ENCODE measurements at places on chromosomes 3 and 15. TPM values are rescaled to one million over a fixed set of nuclear protein-coding genes. Genes with fewer than 3 reads are reported as not detected.

DNA sequence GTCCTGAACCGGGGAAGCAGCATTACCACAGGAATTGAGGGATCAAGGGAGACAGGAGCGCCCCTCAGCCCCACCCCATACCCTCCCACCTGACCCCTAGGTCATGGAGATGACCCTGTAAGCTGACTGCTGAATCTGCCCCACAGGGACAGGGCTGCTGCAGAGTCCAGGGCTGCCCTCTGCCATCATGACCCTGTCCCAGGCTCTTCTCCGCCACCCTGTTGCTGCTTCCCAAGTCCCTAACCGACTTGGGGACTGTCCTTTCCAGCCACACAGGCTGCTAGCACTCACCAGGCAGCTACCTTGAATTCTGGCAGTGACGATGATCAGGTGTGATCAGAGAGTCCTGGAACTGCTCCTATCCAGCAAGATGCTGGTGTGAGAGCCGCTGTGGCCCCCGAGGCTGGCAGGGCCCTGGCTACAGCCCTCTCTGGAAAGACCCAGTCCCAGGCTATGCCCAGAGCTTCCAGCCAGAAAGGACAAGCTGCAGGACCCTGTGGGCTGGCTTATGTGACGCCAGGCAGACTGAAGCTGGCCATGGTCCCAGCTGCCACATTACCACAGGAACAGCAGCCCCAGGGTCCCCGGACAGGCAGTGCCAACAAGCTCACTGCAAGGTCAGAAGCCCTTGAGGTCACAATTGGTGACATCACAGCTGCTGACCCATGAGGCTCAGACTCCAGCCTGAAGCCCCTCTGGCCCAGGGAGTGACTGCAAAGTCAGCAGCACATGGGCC, at the start of gene C3orf22:
Gene C3orf22, minus strand, starts transcription at position 597 of the 736 bp plus-strand sequence. CDS start 5,542 bp downstream, outside the sequence.
- H3K27ac ChIP-seq: no peak within 1 kb of the TSS
- DNase-seq: no peak
- peaks cover 11% of the 10 kb centered on the region for H3K27me3 ChIP-seq
- H3K4me1 ChIP-seq: no peaks in the 10 kb centered on the region

DNA sequence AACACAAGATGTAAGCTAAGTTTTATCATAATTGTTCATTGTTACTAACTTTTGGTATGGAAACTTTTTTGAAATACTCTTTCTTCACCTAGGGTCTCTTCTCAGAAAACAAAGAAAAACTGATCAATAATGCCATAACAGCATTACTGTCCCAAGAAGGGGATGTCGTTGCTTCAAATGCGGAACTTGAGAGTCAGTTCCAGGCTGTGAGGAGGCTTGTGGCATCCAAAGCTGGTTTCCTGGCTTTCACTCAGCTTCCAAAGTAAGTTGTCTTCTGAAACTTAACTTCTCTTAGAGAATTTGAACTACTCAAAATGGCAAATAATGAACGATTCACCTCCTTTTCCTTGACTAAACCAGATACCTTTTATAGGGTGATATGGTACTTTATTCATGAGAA, 39.3 kb downstream of the DNAJC13 start:
- no peaks in the 10 kb centered on the region for H3K4me1 ChIP-seq
- H3K27ac ChIP-seq: no peak overlapping the region
- DNase-seq: no peak
- H3K27me3 ChIP-seq: no peaks in the 10 kb centered on the region
- H3K36me3 ChIP-seq: peaks cover 46% of the 10 kb centered on the region
- no peak overlapping the region for H3K4me3 ChIP-seq

GRCh38 chr3:30613133-30613825, 6.9 kb downstream of the TGFBR2 start:
- H3K27ac ChIP-seq: no peak overlapping the region
- no peak for DNase-seq
- H3K4me1 ChIP-seq: peaks cover 41% of the 10 kb centered on the region

GRCh38 chr3:96803870-96804269, 10.5 kb upstream of the EPHA6 start:
- H3K36me3 ChIP-seq: no peaks in the 10 kb centered on the region
- H3K27ac ChIP-seq: no peak overlapping the region
- no peaks in the 10 kb centered on the region for H3K27me3 ChIP-seq
- no peaks in the 10 kb centered on the region for H3K4me1 ChIP-seq
- H3K4me3 ChIP-seq: no peak overlapping the region
- no peak for DNase-seq

- no peak overlapping the region for H3K27ac ChIP-seq
- DNase-seq: no peak
- no peak overlapping the region for H3K4me3 ChIP-seq
- no peaks in the 10 kb centered on the region for H3K27me3 ChIP-seq
Measured at GRCh38 chr3:186261638-186262037, 100.4 kb downstream of the DGKG start.

- no peak overlapping the region for H3K27ac ChIP-seq
- H3K4me1 ChIP-seq: peaks cover 5% of the 10 kb centered on the region
- no peak for DNase-seq
- H3K36me3 ChIP-seq: no peaks in the 10 kb centered on the region
- no peak overlapping the region for H3K4me3 ChIP-seq
Measured at GRCh38 chr3:114623420-114624046, 329.7 kb downstream of the TIGIT start.

DNA sequence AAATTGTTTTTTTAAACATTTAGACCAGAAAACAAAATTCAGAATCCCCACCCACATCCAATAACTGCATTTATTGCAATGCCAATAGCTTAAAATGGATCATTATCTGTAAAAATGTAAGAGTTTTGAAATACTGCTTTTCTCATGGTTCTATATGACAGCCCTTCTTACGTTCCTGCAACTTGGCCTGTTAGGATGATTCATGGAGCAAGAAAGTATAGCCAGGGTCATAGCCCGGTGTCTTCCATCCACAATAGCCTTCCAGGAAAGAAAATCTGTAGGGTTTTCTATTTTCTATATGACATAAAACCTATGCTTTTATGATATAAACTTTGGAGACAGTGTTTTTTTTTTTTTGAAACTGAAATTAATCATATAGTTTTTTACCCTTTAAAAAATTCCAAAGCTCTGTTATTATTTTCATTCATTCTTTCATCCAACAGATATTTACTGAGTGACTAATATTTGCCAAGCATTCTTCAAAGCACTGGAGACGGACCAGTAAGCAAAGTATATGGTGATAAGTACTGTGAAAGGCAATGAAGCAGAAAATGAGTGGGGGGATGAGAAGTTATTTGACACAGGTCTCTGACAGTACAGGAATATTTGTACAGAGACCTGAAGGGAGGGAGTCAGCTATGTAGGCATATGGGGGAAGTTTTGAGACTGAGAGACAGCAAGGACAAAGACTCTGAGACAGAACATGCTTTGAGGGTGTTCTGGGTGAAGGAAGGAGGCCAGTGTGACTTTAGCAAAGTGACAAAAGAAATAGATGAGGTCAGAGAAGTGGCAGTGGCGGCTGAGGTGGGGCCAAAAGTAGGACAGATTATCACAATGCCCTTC, 29.0 kb upstream of the SLC2A2 start:
- no peaks in the 10 kb centered on the region for H3K36me3 ChIP-seq
- H3K4me3 ChIP-seq: no peak overlapping the region
- no peaks in the 10 kb centered on the region for H3K4me1 ChIP-seq
- no peak overlapping the region for H3K27ac ChIP-seq
- no peak for DNase-seq
- no peaks in the 10 kb centered on the region for H3K27me3 ChIP-seq

DNA sequence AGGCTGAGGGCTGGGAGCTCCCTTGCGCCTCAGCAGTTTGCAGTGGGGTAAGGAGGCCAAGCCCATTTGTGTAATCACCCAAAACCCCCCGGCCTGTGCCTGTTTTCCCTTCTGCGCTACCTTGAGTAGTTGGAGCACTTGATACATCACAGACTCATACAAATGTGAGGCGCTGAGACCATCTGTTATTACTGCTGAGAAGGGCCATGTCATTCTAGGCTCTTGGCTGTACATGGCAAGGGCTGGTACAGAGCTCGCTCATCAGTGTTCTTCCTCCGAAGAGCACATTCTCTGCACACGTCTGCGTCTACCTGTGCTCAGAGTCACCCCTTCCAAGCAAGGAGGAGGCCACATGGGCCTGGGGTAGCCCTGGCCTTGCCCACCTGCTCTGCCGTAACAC, 9.3 kb downstream of the PLA2G4B start:
- H3K27me3 ChIP-seq: no peaks in the 10 kb centered on the region
- H3K4me1 ChIP-seq: no peaks in the 10 kb centered on the region
- no peak overlapping the region for H3K27ac ChIP-seq
- no peak for DNase-seq
- H3K4me3 ChIP-seq: no peak overlapping the region

DNA sequence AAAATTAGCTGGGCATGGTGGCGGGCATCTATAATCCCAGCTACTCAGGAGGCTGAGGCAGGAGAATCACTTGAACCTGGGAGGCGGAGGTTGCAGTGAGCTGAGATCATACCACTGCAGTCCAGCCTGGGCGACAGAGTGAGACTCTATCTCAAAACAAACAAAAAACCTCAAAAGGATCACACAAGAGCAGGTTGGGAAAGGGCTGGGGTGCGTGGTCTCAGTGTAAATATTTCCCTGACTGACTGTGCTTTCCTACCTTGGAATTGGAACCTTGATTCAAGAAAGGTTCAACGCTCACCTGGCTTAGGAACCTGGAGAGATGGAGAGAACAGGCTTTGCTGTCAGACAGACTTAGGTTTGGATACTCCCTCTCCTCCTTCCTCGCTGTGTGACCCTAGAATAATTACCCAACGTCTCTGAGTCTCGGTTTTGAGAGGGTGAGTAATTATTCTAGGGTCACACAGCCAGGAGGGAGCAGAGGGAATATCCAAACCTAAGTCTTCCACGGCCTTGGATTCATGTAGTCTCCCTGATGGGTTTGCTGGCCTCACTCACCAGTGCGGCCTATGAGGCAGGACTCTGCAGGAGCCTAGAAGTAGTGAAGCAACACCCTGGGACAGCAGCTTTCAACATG, 24.6 kb downstream of the CYP19A1 start:
- H3K36me3 ChIP-seq: no peaks in the 10 kb centered on the region
- H3K4me1 ChIP-seq: no peaks in the 10 kb centered on the region
- no peak for DNase-seq
- H3K27me3 ChIP-seq: no peaks in the 10 kb centered on the region

- no peak for DNase-seq
- no peaks in the 10 kb centered on the region for H3K36me3 ChIP-seq
- H3K4me3 ChIP-seq: no peak overlapping the region
- no peaks in the 10 kb centered on the region for H3K4me1 ChIP-seq
- no peak overlapping the region for H3K27ac ChIP-seq
Measured at GRCh38 chr3:180478695-180479094, 123.3 kb upstream of the TTC14 start.

- H3K27ac ChIP-seq: no peak overlapping the region
- no peaks in the 10 kb centered on the region for H3K4me1 ChIP-seq
- no peak overlapping the region for H3K4me3 ChIP-seq
- H3K36me3 ChIP-seq: no peaks in the 10 kb centered on the region
- no peaks in the 10 kb centered on the region for H3K27me3 ChIP-seq
Measured at GRCh38 chr3:40258064-40258463, 51.4 kb upstream of the EIF1B start.

- no peak overlapping the region for H3K27ac ChIP-seq
- no peak for DNase-seq
- H3K4me1 ChIP-seq: no peaks in the 10 kb centered on the region
- H3K27me3 ChIP-seq: no peaks in the 10 kb centered on the region
Measured at GRCh38 chr3:55474213-55474632, 12.9 kb downstream of the WNT5A start.

DNA sequence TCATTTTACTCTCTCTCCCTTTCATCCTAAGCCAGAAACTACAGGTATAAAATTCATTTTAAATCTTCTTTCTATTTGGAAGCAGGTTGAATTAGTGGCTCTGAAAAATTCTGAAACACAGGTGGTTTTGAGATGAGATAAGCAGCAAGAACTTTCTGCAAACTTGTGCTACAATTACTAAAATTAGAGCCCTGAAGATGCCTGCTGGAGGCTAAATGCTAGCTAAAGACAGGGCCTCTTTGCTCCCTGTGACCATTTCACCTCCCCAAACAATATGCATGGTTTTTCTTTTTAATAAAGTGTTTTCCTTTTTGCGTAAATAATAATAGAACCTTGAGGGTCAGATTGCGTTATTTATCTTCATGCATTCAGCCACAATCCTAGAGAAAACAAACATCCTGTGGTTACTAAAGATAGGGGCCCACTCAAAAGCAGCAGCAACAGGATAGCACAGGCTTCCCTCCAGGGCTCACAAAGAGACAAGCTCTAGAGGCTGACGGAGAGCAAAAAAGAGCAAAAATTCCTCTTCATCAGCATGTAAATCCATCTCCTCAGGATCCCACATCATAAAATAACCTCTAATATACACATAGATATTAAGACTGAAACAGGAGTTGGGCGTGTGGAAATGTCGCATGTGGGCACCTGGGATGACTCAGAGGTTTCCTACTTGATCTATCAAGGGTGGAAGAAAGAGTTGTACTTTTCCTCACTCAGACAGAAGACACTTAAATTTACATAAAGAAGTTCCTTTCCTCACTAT, 26.5 kb upstream of the CP start:
- no peak overlapping the region for H3K27ac ChIP-seq
- no peak overlapping the region for H3K4me3 ChIP-seq
- H3K27me3 ChIP-seq: no peaks in the 10 kb centered on the region
- H3K36me3 ChIP-seq: no peaks in the 10 kb centered on the region
- H3K4me1 ChIP-seq: no peaks in the 10 kb centered on the region
- no peak for DNase-seq

- no peak overlapping the region for H3K27ac ChIP-seq
- H3K36me3 ChIP-seq: no peaks in the 10 kb centered on the region
- no peak overlapping the region for H3K4me3 ChIP-seq
- DNase-seq: no peak
- no peaks in the 10 kb centered on the region for H3K27me3 ChIP-seq
Measured at GRCh38 chr3:159432682-159433340, 555.8 kb upstream of the IL12A start.

GRCh38 chr3:33430571-33430970, 9.6 kb downstream of the UBP1 start:
- H3K4me1 ChIP-seq: peaks cover 37% of the 10 kb centered on the region
- no peak overlapping the region for H3K4me3 ChIP-seq
- no peaks in the 10 kb centered on the region for H3K27me3 ChIP-seq
- no peak overlapping the region for H3K27ac ChIP-seq
- DNase-seq: no peak
- H3K36me3 ChIP-seq: no peaks in the 10 kb centered on the region

Gene GOLGA8R
- total RNA-seq: 0.90 TPM

Gene CCDC80
- total RNA-seq: 4.7 TPM

Gene ANKRD63
- 2.5 TPM for total RNA-seq

Gene IRAK2
- 0.63 TPM for total RNA-seq

Gene ZBBX
- total RNA-seq: not detected

Gene SERINC4
- total RNA-seq: 0.33 TPM

Gene GRIP2
- 0.76 TPM for total RNA-seq
